Stimulated activated CD8-positive, alpha-beta memory T cell treated with anti-CD3 and anti-CD28 coated beads, Interleukin-15, amount 100 ng/mL, for 1 hour (primary cell): ENCODE measurements at places on chromosomes 3 and 15.

DNA sequence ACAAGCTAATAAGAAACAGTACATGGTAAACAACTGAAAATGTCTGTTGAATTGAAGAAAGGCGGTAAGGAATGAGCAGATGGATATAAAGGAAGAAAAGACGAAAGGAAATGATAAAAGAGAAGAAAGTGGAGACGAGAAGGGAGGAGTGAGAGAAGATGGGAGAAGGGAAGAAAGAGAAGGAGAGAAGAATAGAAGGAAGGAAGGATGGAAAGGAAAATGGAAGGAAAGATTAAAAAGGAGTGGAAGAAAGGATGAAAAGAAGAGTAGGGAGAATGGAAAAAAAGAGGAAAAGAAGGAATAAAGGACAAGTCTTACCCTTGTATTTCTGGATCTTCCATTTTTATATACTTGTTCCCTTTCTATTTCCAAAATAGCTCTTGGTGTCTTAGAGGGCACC, 17.7 kb downstream of the CPNE4 start:
- no peak for DNase-seq

DNA sequence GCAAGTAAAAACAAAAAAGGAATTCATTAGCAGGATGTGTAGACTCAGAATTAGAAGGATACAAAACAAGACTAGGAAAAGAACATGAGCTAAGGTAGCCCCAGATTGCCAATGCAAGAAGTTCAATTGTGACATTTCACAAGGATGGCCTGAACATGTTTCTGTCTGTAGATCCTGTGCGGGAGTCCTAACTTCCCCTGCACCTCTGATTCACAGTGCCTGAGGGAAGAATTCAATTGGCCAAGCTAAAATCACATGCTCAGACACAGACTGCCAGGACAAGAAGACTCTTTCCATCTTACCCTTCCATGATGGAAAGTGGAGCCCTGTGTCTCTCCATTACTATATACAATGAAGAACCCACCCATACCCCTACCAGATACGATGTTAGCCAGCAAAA, 251.5 kb downstream of the KCNH8 start:
- no peak for DNase-seq

- DNase-seq: no peak
Observed at GRCh38 chr3:74075241-74075640, 450.5 kb upstream of the PDZRN3 start.

DNA sequence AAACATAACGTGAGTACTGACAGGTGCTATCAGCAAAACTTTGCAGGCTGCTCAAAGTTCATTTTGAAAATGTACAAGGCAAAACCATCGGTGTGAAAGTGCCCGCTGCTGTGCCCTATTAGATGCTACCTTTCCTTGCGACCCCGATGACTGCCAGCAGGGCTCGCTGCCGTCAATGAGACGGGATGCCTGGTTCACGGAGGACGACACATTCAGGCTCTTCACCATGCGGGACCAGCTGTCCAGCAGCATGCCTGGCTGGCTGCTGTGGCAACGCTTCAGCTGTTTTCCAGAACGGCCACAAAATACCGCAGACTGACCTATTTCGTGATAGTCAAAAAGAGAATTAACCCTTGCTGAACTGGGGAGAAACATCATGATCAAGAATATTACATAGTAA, 92.7 kb upstream of the OCA2 start:
- DNase-seq: no peak

DNA sequence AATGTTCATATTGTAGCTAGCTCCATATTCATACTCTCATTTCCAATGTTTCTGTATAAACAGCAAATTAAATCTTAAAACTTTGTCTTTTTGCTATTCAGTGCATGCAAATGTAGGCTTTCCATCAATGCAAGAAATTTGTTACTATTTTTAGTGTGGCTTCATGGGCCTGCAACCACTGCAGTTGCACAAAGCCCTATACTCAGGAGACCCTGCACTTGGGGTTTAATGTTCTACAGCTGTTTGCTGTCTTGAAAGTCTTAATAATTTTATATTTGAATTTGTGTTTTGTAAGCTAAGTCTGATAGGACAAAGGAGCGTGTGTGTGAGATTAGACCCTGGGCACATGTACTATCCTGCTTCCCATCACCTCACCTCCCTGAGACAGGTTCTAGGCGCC, 9.6 kb downstream of the PYDC2 start:
- DNase-seq: no peak

GRCh38 chr3:32401556-32402081, 10.0 kb downstream of the CMTM7 start:
- no peak for DNase-seq

- DNase-seq: no peak
Observed at GRCh38 chr3:190807719-190808375, 54.6 kb downstream of the GMNC start.

GRCh38 chr3:120773932-120774331, 31.4 kb downstream of the GTF2E1 start:
- DNase-seq: no peak

- no peak for DNase-seq
Observed at GRCh38 chr3:45182915-45183871, 37.0 kb upstream of the CDCP1 start.
